Activated CD4-positive, alpha-beta T cell treated with anti-CD3 and anti-CD28 coated beads, Interleukin-2, amount 50 U/mL, for 24 hours (primary cell): ENCODE measurements at places on chromosomes 2 and 18.

DNA sequence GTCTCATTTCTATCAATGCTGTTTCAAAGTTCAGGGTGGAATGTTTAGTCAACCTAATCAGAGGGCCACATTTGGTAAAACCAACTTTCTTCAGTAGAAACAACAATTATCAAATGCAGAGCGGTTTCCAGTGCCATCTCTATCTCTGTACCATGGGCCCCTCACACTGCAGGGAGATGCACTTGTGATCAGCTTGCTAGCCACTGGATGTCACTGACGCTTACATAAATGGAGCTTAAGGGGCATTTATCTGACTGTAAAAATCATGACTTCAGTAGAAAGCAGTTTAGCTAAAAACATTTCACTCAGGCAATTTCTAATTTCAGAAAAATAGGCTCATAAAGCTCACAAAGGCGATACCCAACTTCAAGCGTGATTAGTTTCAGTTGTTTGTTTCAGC, 678.0 kb downstream of the ZEB2 start:
- no peak for DNase-seq

DNA sequence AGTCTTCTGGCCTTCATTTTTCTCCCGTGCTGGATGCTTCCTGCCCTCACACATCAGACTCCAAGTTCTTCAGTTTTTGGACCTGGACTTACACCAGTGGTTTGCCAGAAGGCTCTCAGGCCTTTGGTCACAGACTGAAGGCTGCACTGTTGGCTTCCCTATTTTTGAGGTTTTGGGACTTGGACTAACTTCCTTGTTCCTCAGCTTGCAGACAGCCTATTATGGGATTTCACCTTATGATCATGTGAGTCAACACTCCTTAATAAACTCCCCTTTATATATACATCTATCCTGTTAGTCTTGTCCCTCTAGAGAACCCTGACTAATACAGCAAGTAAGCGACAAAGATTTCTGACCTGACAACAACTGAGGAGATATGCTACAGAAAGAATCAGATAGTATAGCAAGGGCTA, 7.2 kb downstream of the CDC42EP3 start:
- no peak for DNase-seq

- DNase-seq: no peak
Observed at GRCh38 chr2:241888641-241889040, 19.1 kb downstream of the RTP5 start.

GRCh38 chr2:216584112-216584511, 49.1 kb upstream of the IGFBP2 start:
- DNase-seq: no peak

DNA sequence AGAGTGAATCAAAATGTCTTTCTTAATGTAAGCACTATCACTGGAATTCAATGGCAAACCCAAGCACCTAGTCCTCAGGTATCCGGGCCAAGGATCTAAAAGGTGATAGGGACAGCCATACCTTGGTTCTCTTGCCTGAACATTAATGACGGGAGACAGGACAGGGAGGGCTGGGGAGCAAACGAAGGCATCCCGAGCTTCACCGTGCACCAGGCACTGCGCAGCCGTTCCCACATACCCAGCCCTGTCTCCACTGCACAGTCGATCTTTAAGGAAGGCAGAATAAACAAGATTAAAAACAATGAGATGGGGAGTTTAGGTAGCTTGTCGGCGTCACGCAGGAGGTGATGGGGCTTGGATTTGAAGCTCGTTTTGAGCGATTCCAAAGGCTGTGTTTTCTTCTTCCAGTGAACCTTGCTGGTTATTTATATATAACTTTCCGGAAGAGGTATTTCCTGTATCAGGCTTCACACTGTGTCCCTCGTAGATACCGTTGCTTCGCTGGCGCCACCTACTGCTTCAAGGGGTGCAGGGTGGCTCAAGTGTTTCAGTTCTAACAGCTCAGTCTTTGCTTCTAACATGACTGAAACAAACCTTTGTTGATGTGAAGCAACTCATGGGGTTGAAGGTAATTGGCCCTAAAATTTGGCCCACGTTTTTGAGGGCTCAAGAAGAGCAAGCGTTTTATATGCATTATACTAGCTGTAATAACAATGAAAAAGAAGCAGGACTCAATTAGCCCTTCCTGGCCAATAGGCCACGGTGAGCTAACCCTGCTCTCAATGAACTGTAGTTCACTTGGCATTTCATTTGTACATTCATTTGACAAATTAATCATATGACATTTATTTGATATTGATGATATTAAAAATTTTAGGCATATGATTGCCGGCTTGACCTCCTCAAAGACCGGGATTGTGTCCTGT, 77.4 kb downstream of the DCDC2C start:
- peak; percentile 32 for DNase-seq

- DNase-seq: no peak
Observed at GRCh38 chr2:210599476-210599875, 43.1 kb downstream of the CPS1 start.

DNA sequence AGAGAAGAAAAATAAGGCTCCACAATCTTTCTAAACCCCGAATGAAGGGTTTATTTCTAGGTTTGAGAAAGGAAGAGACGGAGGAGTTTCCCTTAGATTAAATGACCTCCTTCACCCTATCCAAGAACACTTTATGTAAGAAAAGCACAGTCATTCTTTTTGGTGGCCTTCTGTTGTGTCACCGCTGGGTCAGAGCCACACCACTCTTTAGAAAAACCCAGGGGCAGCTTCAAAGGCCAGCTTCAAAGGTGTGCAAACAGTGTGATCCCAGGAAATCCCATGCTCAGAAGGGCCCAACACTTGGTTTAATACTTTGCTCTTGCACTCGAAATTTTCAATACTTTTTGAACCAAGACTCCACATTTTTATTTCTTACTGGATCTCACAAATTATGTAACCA, 7.1 kb downstream of the ST8SIA3 start:
- no peak for DNase-seq

GRCh38 chr18:39480494-39481195, 1915.0 kb upstream of the CELF4 start:
- no peak for DNase-seq

DNA sequence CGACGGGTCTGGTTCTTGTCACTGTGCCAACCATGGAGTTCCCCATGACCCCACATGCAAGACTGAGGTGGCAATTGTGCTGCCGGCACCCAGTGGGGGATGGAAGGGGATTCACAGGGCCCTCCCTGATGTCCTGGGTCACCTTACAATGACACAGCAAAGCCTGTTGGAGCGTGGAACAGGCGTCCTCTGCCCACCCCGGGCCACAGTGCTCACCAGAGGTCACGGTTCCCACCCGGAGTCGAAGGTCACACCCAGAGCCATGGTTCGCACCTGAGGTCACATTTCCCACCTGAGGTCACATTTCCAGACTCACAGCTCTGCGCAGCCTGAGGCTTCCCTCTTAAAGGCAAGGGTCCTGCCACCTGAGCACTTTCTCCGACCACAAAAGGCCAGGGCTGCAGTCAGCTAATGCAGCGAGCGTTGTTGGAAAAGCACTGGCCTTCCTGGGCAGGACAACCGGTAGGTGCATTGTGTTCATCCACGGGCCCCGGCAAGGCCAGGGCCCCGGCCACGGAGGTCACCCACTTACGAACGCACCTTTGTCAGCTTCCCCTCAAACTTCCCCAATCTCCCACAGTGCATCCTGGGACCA, 24.0 kb downstream of the KIF1A start:
- DNase-seq: no peak

GRCh38 chr18:22691946-22692710, 241.0 kb upstream of the RBBP8 start:
- no peak for DNase-seq

GRCh38 chr18:23871410-23871809, 143.1 kb upstream of the TTC39C start:
- DNase-seq: no peak

DNA sequence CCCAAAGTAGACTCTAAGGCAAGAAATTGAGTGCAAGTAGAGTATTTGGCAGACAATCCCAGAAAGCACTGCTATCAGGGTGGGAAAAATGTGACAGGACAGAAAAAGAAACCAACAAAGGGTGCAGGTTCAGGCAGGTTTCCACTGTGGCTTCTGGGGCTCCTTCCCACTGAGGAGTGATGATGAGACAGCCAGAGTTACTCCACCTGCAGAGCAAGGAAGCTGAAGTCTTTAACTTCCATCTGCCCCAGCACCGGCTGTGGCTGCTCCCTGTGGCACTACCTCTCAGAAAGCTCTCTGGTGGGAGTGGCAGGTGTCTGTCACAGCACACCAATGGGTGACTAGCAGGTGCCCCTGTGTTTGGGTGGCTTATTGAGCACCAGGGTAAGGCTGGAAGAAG, 37.6 kb upstream of the ACKR3 start:
- no peak for DNase-seq

GRCh38 chr2:81304154-81304830, 999.7 kb upstream of the LRRTM1 start:
- DNase-seq: no peak

DNA sequence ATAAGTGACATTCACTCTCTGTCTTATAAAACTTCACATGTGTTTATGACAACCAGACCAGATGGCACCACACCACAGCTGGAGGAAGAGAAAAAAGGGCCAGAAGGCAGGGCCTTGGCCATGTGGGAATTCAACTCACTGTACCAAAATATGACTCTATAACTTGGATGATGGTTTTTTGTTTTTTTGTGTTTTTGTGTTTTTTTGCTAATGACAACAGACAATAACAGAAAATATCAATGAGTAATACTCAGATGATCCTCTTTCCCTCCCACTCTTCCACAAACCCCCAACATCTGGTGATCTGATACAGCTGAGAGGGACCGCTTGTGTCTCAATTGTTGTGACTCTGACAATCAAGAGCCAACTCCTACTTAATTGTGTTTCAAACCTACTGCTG, 12.4 kb downstream of the NMI start:
- no peak for DNase-seq
